ENCODE measurements at places on chromosomes 1 and 21.

DNA sequence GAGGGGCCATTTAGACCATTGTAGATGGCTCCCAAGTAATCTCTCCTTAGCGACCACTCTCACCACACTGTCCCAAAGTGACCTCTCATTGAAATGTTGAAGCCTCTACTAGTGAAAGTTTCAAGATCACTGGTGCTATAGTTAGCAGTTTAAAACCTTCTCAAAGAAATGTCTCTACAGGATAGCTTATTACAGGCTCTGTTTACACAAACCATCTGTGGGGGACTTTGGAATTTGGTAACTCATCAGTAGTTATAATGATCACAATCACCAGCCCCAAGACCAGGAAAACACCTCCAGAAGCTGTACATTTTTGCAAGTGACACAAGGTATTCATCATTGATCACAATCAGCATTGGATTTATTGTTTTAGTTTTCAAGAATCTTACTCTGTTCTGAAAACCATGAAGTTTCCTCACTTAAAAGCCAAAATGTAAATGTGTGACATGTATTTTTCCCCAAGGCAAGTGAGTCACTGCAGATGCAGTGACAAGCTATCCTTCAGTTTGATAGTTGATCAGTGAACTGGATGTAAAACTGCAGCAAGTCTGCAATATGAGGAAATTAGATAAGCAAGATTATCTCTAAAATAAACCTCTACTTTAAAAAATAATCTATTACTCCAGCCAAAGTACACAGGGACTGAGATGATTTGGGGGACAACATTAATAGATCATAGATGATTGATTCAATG is 41.9 kb downstream of the C21orf91 start:
- no peak for DNase-seq

DNA sequence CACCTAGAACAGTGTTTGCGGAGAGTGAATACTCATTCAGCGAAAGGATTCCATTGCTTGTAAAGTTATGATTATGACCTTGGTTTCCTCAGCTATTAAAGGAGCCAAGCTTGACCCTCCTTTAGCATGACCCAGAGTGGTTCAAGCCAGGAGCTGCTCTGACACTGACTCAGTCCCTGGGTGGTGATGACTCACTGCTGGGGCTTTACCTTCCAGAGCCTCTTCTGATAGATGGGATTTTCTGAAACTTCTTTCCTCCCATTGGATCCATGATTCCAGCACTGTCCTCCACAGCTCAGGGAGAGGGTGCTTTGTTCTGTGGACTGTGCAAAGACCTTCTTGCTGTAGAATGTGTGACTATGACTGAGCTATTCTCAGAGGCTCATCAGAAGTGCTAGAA is 77.4 kb downstream of the S1PR1 start:
- DNase-seq = no peak

- no peak for DNase-seq
These were observed 616.8 kb downstream of the LTN1 start for GRCh38 chr21:28375708-28376385.

DNA sequence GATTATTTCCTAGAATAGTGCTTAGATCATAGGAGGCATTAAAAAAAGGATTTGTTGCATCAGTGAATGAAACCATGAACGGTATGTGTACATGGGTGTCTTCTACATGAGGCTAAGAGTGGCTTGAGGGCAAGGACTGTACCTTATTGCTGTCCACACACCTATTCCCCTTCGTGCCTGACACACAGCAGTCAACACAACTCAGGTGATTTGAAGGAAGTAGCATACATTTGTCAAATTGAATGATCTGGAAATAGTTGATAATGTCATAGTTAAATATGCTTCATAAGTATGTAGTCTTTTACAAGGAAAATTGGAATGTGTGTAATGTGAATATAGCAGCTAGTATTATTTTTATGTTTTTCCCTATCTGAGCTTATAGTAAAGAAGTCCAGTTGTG is 189.0 kb upstream of the DAB1 start:
- no peak for DNase-seq

- no peak for DNase-seq
These were observed 30.3 kb downstream of the UBASH3A start for GRCh38 chr21:42433946-42434551.

- DNase-seq = no peak
These were observed 546 bp downstream of the SPOCD1 start for GRCh38 chr1:31815307-31815645.

DNA sequence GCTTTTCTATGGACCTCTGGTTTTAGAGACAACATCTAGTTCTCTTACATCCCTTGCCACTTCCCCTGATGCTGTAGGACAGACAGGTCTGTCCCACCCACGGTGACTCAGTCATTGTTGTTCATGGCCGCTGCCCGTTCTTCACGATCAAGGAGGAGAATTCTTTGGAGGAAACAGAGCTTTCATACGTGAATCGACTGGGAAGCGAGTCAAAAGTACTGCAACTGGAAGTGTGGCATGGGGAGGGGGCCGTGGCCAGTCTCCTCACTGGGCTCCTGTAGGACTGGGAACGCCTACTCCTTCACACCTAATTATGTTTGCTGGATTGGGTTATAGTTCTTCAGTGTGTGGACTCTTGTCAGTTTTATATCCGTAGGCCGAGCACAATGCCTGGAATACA is 4.4 kb upstream of the SLC37A1 start:
- DNase-seq = no peak

DNA sequence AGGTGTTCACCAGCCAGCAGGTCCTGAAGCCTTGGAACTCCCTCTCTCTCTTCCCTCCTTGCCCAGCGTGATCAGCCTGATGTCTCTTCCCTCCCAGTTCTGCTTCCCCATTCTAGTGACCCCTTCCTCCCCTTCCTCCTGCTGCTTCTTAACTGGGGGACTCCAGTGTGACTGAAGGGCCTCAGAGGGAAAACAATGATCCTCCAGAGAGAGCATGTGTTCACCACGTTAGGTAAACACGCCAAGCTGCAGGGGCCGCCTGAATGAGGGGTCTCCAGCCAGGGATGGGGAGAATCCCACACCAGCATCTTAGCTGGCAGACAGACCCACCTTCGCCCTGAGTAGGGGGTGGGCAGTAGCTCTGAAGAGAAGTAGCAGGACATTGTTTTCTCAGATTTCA is 124.8 kb downstream of the TMEM53 start:
- no peak for DNase-seq

DNA sequence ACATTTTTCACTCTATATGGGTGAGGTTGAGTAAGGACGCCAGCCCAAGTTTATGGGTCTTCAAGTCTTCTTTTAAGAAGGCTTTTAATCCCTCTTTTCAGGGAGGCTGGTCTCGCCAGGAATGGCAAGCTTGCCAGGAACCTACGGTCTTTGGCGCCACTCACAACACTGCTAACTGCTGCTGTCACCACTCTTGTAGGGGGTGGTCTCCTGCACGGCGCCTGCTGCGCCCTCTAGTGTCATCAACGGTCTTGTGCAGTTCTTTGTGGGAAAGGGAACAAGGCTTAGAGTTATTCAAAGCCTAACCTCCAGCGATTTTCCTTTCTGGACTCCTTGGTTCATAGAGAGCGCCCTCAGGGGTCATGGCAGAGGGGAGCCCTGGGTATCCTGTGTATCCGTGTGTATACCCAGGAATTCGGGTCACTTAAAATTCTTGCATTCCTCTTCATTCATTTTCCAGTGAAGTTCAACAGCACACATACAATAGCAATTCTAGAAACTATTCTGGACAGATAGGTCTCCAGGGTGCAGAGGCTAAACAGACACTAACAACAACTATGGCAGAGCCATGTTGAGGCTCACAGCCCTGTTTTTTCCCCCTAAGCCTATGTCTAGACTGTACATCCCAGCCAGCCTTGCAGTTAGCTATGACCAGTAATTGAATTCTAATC is 392.8 kb upstream of the CAMK1G start:
- peak; percentile 93 for DNase-seq

GRCh38 chr1:44637702-44638411 is 36.4 kb downstream of the TMEM53 start:
- DNase-seq = peak; percentile 93

DNA sequence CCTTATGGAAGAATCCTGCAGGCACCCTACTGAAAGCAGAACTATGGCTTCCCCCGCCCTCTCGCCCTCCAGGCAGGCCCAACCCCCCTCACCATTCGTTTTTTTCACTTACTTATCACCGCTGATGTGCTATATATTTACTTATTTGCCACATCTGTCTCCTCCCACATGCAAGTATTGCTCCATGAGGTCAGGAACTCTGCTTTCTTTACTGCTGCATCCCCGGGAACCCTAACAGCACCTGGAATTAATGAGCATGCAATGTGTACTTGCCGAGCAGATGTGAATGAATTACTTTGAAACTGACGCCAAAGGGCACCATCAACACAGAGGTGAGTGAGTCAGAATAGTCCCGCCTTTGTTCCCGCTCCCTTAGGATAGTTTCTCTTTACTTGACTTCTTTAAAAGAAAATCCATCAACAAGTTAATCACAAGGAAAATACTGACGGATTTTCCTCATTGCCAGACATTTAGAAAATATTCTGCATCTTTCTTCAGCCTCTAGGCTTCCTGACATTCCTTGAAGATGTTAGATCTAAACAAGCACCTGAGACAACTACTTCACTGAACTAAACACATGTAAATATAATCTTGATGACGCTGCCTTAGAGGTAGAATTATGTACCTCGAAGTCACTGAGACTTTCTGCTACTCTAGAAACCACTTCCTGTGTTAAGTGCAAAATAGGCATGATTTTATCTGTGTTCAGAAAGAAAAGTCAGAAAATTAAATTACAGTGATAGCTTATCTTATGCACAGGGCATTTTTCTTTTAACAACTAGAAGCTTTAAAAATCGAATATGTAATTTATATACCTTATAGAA is 17.5 kb upstream of the RAB4A start:
- peak; percentile 25 for DNase-seq

DNA sequence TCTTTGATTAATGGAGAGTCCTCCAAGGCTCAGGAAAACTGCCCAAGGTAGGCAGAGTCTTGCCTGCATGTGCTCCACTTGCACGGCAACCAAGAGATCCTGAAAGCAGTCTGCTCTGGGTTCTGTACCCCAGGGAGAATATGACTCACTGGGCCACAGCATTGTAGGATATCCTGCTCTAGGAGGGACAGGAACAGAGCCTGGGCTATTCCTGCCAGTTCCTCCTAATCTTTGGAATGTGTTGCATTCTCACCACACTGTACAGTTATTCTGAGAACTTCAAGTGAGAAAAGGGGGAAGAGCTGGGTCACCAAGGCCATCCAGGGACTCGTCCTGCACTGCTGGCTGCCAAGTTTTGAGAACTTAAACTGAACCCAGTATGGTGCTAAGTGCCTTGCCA is 278.5 kb downstream of the MATN1 start:
- no peak for DNase-seq

DNA sequence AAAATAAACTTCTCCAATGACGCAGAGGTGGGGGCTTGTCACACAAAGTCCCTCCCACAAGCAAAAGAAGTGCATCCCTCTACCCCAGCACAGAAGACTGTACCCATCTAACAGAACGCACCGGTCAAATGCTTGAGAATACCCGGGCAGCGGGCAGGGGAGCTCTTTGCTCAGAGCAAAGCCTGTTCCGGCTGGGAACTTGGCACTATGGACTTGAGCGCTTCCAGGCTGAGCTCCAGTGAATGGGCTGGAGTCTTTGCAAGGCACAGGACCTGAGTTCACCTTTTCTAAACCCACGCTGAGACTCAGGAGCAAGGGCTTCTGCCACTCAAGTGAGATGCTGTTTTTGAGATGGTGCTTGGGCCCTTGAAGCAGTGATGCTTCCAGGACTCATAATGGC is 20.3 kb downstream of the RHBG start:
- DNase-seq = no peak

DNA sequence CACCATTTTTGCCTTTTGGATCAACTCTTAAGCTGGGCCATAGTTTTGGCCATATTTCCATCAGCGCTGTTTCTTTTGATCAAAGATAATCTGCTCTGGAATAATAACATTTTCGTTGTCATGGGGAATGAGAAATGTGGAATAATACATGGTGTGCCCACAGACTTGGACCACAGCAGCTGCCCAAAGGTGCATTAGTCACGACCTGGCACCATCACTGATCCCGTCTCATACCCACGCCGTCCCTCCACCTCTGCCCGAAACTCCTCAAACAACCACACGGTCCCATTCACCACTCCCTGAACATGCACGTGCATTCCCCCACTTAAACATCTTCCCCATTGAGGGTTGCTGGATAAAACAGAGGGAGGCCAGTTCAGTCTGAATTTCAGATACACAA is 76.9 kb downstream of the SLC66A1 start:
- DNase-seq = no peak

DNA sequence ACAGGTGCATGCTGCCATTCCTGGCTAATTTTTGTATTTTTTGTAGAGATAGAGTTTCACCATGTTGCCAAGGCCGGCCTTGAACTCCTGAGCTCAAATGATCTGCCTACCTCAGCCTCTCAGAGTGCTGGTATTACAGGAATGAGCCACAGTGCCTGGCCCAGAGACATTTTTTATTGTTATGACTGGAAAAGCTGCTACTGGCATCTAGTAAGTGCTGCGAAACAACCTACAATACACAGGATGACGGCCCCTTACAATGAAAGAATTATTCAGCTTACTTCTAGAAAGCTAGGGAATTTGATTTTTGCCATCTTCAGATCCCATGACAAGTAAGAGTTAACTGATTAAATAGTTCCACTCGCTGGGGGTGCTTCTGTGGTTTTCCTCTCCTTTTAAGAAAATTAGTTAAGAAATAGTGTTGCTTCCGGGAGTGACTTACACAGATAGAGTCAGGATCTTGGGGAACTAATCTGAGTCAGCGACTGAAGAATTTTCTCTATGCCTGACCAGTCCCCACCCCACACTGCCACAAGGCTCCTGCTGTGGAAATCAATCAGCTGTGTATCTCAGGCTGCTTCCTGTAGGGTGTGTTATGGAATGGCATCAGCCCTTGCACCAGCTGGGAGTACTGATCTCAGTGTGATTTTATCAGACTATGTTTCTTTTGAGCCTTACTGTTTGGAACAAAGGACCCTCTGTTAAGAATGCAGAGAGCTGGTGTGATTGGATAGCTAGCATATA is 93.0 kb upstream of the BMP8A start:
- no peak for DNase-seq

DNA sequence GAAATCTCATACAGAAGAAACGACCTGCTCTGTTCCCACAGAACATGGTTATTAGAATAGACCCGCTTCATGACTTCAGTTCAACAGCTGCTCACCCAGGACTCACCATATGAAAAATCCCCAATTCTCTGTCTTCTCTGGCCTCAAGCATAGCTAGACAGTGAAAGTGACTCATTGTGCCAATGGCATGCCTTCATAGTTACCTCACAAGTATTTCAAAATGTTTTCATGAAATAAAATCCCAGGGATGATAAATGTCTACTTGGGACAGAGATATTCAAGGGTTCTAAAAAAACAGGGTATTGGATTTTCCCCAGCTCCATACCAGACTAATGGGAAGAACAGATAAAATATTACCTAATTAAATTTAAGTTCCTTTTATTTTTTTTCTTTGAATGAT is 82.3 kb downstream of the NOTCH2 start:
- DNase-seq = no peak

- no peak for DNase-seq
These were observed 122.6 kb downstream of the PIGK start for GRCh38 chr1:77096496-77097255.

DNA sequence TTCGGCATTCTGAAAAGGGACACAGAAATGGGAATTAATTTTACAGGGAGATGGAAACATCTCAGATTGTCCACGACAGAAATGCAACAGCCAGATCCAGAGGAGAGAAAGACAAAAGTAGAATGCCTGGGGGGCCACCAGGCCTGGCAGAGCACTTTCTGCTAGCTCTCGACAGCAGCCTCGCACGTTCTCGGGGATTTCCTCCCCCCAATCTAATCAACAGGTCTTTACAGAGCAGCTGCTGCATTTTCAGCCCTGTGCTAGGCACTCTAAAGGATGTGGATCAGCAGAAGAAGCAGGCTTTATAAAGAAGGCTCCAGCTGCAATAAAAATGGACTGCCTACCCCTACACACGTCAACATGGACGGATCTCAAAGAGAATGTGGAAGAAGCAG is 10.6 kb downstream of the CSRP1 start:
- DNase-seq = peak; percentile 39
